Bronchial epithelial cell (primary cell): ENCODE measurements at places on chromosomes 6 and 20. TPM values are rescaled to one million over a fixed set of nuclear protein-coding genes. Genes with fewer than 3 reads are reported as not detected.

Gene TSBP1
- not detected in 2 replicates for total RNA-seq

Gene GLP1R
- total RNA-seq: not detected in 2 replicates

DNA sequence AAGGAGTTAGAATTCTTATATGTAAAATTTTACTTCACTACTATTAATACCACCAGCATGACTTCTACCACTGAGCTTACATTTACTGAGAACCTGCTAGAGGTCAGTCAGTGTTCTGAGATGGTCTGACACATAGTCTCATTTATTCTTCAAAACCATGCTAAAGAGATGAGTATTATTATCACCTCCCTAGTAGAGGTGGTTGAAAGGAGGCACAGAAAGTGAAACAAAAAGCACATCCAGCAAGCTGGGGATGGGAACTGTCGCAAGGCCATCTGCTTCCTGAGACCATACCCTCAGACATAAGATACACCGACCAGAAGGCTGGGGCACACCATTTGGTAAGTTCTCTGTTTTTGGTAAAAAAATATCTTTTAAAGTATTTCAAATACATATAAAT lies 137.7 kb downstream of the INSM1 start:
- no peak for DNase-seq

GRCh38 chr6:168183613-168183970 lies 104.6 kb upstream of the FRMD1 start:
- no peak for DNase-seq
